ENCODE measurements at places on chromosomes 16 and 17.

GRCh38 chr17:6168296-6168695 is 98.1 kb downstream of the WSCD1 start:
- no peak overlapping the region for H3K27ac ChIP-seq
- H3K36me3 ChIP-seq = no peaks in the 10 kb centered on the region
- no peak overlapping the region for H3K4me3 ChIP-seq
- no peak for DNase-seq

- H3K36me3 ChIP-seq = peaks cover 73% of the 10 kb centered on the region
- H3K27me3 ChIP-seq = no peaks in the 10 kb centered on the region
- no peaks in the 10 kb centered on the region for H3K4me1 ChIP-seq
- DNase-seq = no peak
- H3K27ac ChIP-seq = no peak overlapping the region
- no peak overlapping the region for H3K4me3 ChIP-seq
Observed at GRCh38 chr16:57166951-57167350, 18.9 kb downstream of the PSME3IP1 start.

GRCh38 chr16:88633684-88634140 is 4.7 kb upstream of the IL17C start:
- H3K36me3 ChIP-seq = peaks cover 30% of the 10 kb centered on the region
- H3K27me3 ChIP-seq = peaks cover 31% of the 10 kb centered on the region
- peaks cover 26% of the 10 kb centered on the region for H3K4me1 ChIP-seq

DNA sequence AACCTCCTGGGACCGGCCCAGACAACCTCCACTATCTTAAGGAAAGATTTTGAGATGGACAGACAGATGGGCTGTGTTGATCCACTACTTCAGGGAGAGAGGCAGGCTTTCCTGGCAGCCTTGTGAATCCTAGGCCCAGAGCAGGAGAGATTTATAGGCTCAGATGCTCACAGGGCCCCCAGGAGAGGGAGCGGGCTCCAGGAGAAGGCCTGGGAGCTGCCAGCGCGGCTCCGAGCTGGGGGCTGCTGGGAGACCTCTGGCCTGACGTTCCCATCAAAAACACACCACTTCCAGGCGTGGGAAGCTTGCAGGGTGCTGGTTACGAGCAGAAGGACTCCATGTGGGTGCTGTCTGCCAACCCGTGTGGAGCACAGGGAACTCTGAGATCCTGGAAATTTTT is 53.2 kb downstream of the MYH11 start:
- peaks cover 8% of the 10 kb centered on the region for H3K4me1 ChIP-seq
- H3K27ac ChIP-seq = no peak overlapping the region
- no peaks in the 10 kb centered on the region for H3K36me3 ChIP-seq
- H3K27me3 ChIP-seq = peaks cover 49% of the 10 kb centered on the region

GRCh38 chr16:87687126-87687910 is 78.5 kb downstream of the KLHDC4 start:
- H3K27ac ChIP-seq = no peak overlapping the region
- no peaks in the 10 kb centered on the region for H3K36me3 ChIP-seq
- peaks cover 15% of the 10 kb centered on the region for H3K27me3 ChIP-seq

GRCh38 chr16:84519855-84520254 is 15.4 kb upstream of the MEAK7 start:
- peaks cover 17% of the 10 kb centered on the region for H3K4me1 ChIP-seq
- no peaks in the 10 kb centered on the region for H3K27me3 ChIP-seq
- H3K27ac ChIP-seq = no peak overlapping the region
- H3K36me3 ChIP-seq = no peaks in the 10 kb centered on the region
- DNase-seq = no peak

- no peak overlapping the region for H3K27ac ChIP-seq
- no peaks in the 10 kb centered on the region for H3K4me1 ChIP-seq
- no peaks in the 10 kb centered on the region for H3K27me3 ChIP-seq
- no peak overlapping the region for H3K4me3 ChIP-seq
Observed at GRCh38 chr17:56064506-56064905, 88.8 kb upstream of the ANKFN1 start.

GRCh38 chr16:24731722-24732419 is 2.4 kb downstream of the TNRC6A start:
- H3K4me1 ChIP-seq = peaks cover 2% of the 10 kb centered on the region
- H3K36me3 ChIP-seq = peaks cover 27% of the 10 kb centered on the region
- H3K27me3 ChIP-seq = no peaks in the 10 kb centered on the region
- H3K27ac ChIP-seq = no peak overlapping the region
- no peak for DNase-seq

DNA sequence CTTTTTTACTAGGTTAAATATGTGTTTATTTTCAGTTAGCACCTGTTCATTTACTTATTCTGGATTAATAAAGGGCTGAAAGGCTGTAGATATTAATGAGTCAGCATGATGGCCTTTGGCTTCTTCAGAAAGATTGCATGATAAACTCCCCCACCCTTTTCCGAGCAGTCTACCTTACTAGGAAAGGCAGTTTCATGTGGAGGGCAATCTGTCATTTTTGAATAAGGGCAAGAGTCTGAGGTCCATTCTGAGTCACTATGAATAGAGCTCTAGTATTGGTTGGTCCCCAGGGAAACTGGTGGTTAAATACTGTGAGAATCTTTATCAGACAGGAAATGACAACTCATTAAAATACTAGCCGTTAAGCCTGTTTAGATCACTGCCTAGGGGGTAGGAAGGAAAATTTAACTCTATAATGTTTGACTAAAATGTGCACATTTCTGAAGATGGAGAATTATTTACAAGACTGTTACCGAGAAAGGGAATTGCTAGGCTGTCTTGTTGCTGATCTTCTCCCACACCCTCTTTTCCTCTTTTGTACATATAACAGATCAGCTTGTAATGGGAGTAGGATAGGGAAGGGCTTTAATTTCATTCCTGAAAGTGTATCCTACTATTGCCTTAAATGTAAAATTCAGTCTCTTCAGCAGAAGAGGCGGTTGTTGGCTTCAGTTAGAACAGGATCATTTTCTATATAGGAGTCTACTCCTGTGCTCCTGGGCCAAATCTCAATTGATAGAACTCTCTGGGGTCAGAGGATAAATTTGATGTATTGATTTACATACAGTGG is 63.3 kb downstream of the TUBD1 start:
- peaks cover 19% of the 10 kb centered on the region for H3K4me1 ChIP-seq
- no peaks in the 10 kb centered on the region for H3K27me3 ChIP-seq
- H3K36me3 ChIP-seq = peaks cover 4% of the 10 kb centered on the region

GRCh38 chr17:78211032-78211431 is 3.0 kb upstream of the BIRC5 start:
- H3K27me3 ChIP-seq = no peaks in the 10 kb centered on the region
- peaks cover 7% of the 10 kb centered on the region for H3K36me3 ChIP-seq
- H3K27ac ChIP-seq = no peak overlapping the region
- no peak overlapping the region for H3K4me3 ChIP-seq
- peaks cover 8% of the 10 kb centered on the region for H3K4me1 ChIP-seq
